ENCODE measurements at places on chromosomes 16 and 17. TPM values are rescaled to one million over a fixed set of nuclear protein-coding genes. Genes with fewer than 3 reads are reported as not detected.

DNA sequence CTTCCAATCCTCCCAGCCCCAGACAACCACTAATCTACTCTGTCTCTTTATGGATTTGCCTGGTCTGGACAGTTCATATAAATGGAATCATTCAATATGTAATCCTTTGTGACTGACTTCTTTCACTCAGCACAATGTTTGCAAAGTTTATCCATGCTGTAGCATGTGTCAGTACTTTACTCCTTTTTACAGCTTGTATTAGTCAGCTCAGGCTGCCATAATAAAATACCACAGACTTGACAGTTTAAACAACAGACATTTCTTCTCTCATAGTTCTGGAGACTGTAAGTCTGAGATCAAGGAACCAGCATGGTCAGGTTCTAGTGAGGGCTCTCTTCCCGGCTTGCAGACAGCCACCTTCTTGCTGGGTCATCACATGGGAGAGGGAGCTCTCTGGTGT lies 41.3 kb downstream of the GPRC5B start:
- DNase-seq, result no peak

DNA sequence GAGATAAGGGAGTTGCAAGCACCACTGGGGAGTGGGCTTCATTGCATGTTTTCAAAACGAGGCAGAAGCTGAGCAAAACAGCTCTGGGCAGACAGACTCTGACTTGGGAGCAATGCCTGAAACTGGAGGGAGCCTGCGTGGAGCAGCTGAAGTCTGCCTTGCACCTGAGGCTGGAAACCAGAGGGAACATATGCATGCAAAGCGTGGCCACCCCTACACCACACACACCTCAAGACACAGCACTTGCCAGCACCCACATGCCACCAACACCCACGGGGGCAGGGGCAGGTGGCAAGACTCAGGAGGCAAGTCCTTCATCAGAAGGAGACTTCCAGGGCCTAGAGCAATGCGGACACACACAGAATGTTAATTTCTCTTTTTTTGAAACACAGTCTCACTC lies 45.8 kb downstream of the COTL1 start:
- DNase-seq, result no peak

Gene KRT33A
- not detected for total RNA-seq

GRCh38 chr16:57178793-57179212 lies 7.0 kb downstream of the PSME3IP1 start:
- no peak for DNase-seq

DNA sequence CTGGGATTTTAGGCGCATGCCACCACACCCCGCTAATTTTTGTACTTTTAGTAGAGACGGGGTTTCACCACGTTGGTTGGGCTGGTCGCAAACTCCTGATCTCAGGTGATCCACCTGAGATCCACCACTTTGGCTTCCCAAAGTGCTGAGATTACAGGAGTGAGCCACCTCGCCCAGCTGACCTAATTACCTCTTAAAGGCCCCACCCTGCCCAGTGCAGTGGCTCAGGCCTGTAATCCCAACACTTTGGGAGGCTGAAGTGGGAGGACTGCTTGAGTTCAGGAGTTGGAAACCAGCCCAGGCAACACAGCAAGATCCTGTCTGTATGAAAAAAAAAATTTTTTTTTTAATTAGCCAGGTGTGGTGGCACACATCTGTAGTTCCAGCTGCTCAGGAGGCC lies 2.9 kb upstream of the COASY start:
- DNase-seq, result no peak

DNA sequence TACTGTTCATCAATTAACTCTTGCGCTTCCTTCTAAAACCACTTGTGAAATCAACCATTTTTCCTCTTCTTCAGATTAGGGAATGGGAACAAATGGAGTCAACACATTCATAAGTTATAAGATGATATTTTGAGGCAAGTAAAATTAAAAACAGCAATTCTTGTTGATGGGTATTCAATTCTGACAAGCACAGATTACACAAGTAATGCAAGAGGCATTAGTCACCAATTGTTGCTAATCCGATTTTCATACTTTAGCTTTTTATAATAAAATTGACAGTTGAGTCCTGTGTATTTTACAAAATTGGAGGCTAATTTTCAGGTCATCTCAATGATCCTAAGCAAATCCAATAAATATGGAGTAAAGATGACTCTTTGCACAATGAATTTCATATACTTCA lies 918.4 kb upstream of the SOX9 start:
- no peak for DNase-seq

- no peak for DNase-seq
Measured at GRCh38 chr16:13959626-13960025, 39.7 kb downstream of the ERCC4 start.

Gene RGS11
- total RNA-seq, result 0.55 TPM

Gene SPATA33
- total RNA-seq, result 17.1 TPM

- no peak for DNase-seq
Measured at GRCh38 chr17:10757067-10757466, 27.2 kb upstream of the TMEM220 start.

DNA sequence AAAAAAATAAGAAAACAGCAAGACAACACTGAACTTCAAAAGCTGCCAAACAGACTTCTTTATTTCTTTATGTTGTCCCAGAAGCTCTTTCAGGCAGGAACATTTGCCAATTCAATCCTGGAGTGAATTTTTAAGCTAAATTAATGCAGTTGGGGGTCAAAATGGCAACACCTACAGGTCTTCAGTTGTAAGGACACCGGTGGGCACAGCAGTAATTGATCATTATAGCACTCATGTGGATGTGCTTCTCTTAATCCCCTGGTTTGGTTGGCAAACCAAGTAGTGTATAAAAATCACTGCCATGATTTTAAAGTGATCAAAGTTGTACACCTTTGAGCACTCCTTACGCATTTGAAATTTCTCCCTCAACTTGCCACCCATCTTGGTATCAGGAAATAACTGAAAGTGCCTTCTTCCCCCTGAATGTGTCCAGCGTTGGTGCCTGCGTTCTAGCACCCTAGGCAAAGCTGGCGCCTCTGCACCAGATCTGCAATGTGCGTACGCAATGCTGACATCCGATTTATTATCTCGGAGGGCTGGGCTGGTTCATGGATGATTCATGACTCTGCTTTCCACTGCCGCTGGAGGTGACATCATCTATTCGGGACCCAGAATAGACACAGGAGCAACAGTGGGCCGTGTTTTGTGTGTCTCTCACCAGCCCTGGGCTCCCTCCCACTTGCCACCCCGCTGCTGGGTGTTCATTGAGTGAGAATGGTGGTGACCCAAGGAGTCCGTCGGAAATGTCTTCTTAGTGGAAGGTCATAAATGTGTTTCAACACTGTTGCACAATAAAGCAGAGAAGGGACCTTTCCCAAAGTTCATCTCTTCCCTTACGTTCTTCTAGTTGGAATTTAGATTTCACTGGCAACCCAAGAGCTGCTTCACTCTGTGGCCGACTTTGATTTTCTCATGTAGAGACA lies 203.4 kb downstream of the CCDC182 start:
- DNase-seq, result no peak

DNA sequence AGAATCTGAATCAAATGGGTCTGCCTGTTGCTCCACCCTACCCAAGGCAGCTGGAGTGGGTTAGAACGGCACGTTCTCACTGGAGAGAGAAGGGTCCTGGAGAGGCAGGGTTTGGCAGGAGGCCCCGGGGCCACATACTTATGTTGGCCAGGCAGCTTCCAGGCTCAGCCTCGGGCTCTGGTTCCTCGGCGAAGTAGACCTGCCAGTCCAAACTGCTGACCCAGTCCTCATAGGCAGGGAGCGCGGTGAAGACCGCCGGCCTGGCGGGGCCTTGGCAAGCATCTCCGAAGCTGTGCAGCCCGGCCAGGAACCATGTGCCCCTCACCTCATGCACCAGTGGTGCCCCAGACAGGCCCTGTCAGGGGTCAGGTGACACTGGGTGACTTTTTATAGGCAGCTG lies 4.8 kb downstream of the PRSS53 start:
- no peak for DNase-seq

Gene TPSG1
- total RNA-seq, result 0.31 TPM

DNA sequence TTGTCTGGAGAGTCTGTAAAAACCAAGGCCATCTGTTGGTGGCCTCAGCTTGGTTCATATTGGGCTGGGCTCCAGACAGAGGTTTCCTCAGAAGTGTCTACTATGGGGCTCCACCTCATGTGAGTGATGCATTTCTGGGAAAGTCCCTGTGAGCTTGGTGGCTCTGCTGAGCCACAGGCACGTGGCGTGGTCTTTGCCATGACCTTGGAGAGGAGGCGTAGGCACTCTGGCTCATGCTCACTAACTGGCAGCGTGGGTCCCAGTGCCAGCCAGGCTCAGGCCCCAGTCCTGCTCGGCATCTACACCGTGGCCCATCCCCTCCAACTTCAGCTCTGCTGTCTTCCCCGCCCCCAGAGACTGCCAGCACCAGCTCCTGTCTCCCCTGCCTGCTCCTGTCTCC lies 10.7 kb upstream of the SMTNL2 start:
- no peak for DNase-seq

Gene PLEKHH3
- total RNA-seq, result 34.2 TPM

GRCh38 chr17:28267720-28268609 lies 51.0 kb upstream of the TMEM97 start:
- DNase-seq, result no peak

DNA sequence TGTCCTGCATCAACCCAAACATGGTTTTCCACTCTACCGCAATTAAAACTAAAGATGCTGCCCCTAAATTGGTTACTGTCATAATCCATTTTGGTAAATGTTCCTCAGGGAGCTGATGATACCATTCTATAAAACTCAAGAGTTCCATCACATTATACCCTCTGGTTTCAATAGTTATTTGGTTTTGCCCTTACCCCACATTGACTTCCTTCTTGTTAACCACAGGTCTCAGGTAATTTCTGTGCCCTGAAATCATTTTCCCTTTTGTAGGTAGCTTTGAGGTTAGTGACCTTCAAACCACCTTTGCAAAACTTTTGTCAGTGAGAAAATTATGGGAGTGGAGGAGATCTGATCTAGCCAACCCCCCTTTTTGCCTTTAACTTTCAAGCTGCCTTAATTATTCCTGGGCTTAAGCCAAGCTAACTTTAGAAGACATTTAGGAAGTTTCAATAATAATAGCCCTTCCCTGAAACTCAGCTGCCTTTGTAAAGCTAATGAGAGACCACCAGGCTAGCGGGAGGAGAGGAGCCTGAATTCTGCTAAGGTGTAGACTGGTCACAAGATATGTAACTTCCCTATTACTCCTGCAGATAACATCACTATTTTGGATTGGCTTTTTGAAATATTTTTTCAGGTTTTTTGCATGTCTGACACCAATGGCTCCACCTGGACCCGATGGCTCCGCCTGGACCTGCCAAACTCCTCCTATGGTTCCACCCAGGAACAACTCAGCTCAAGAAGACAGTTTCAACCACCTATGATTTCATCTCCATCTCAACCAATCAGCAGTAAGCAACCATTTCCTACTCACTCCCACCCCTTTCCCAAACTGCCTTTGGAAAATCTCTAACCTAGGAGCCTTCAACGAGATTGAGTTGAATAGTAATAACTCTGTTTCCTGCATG lies 224.9 kb downstream of the HS3ST3B1 start:
- no peak for DNase-seq

- DNase-seq, result no peak
Measured at GRCh38 chr17:62652251-62653001, 25.0 kb downstream of the MRC2 start.

Gene MT1F
- total RNA-seq, result 5.6 TPM

GRCh38 chr16:62620275-62620674 lies 584.0 kb upstream of the CDH8 start:
- no peak for DNase-seq

GRCh38 chr17:82838386-82839063 lies 1.3 kb downstream of the ZNF750 start:
- DNase-seq, result peak; percentile 90

DNA sequence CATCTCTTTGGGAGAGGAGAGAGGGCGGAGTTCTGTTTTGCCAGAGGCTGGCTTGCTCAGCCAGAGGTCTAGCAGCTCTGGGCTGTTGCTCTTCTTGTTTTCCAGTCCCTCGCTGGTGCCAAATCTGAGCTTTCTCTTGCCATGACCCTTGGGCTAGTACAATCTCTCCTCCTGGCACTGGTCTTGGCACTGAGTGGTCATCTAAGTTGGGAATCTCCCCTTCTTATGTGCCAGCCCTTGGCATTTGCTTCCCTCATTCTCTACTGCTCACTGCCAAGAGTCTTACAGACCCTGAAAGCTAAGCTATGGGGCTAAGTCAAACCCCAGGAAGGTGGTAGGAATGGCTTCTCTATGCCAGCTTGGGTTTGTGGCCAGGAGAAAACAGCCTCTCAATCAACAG lies 148.6 kb downstream of the SHISA6 start:
- no peak for DNase-seq

GRCh38 chr17:37092701-37093100 lies 143.9 kb downstream of the AATF start:
- DNase-seq, result no peak

Gene KRT16
- 2.1 TPM for total RNA-seq

Gene DHRS7C
- not detected for total RNA-seq

- DNase-seq, result no peak
Measured at GRCh38 chr16:10169904-10170410, 12.3 kb downstream of the GRIN2A start.

DNA sequence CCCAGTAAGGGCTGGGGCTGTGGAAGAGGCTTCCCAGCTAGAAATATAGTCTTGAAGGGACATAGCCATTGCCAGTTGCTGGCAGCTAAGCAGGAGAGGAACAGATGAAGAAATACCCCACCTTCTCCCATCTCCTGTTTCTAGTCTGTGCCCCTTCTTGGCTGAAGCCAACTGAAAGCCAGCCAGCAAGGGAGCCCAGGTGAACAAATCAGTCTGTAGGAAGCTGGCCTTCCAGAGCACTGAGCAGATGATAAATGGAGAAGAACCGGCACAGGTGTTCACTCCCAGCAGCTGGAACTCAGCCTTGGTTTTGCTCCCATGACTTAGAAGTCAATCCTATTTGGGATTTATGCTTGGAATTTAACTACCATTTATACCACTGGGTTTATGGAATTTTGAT lies 69.2 kb upstream of the DHX40 start:
- no peak for DNase-seq

Gene TMEM100
- total RNA-seq, result not detected

Gene PLEKHG4
- 71.3 TPM for total RNA-seq

GRCh38 chr17:65690626-65691310 lies 129.3 kb upstream of the AXIN2 start:
- no peak for DNase-seq

DNA sequence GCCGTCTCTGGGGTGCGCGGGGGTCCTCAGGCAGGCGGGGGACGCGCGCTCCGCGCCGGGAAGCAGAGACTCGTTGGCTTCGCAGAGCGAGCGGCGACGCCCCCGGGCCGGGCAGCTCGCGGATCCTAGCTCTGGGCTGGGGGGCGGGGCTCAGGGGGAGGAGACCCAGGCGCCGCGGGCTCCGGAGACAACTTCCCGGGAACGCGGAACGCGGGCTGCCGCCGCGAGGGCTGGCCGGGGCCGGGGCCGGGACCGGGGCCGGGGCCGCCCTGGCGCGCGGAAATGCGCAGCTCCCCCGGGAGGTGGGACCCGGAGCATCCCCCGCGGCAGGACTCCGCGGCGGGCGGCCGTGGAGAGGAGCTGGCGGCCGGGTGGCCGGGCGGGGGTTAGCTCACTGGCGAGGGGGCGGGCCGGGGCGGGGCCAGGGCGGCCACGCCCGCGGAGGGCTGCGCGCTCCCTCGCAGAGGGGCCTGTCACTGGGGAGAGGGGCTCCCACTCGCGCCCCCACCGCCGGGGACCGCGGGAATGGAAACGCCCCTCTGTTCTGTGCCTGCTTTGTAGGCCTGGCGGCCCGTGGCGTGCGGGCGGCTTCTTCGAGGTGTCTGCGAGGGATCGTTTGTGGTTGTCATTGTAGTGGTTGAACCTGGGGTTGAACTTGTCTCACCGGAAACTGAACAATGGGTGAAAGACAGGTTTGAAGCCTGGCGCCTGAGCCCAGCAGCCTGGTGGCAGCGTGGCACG lies at the start of gene GAS7:
GAS7 (minus strand) TSS at position 98 of the 741 bp plus-strand sequence.
- DNase-seq, result no peak
